Colonic mucosa (tissue), 4 donors: ENCODE measurements at places on chromosomes 6 and 20. TPM values are rescaled to one million over a fixed set of nuclear protein-coding genes. Genes with fewer than 3 reads are reported as not detected.

DNA sequence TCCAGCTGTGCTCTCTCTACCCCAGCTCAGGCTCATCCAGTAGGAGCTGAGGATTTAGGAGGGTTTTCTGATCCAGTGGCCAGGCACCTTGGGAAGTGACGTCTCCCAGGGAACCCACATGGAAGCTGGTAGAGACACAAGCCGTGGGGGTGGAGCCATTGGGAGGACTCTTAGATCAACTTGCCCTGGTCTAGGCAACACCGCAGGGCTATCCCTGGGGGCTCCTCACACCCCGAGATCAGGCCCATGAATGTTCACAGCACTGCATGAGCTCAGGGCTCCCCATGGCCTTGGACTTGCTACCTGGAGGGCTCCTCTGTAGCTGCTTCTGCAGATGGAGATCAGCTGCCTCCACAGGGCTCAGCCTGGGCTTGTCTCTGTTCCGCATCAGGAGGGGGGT, 112.1 kb downstream of the CDH4 start:
- no peaks in the 10 kb centered on the region for H3K36me3 ChIP-seq
- no peak overlapping the region for H3K27ac ChIP-seq
- H3K27me3 ChIP-seq, result no peaks in the 10 kb centered on the region
- no peak for DNase-seq
- no peak overlapping the region for H3K4me3 ChIP-seq

- no peak overlapping the region for H3K4me3 ChIP-seq
- no peaks in the 10 kb centered on the region for H3K36me3 ChIP-seq
- DNase-seq, result peak; percentile 44
- H3K27me3 ChIP-seq, result no peaks in the 10 kb centered on the region
- H3K4me1 ChIP-seq, result no peaks in the 10 kb centered on the region
These were observed 82.4 kb upstream of the TAB2 start for GRCh38 chr6:149235130-149235561.

DNA sequence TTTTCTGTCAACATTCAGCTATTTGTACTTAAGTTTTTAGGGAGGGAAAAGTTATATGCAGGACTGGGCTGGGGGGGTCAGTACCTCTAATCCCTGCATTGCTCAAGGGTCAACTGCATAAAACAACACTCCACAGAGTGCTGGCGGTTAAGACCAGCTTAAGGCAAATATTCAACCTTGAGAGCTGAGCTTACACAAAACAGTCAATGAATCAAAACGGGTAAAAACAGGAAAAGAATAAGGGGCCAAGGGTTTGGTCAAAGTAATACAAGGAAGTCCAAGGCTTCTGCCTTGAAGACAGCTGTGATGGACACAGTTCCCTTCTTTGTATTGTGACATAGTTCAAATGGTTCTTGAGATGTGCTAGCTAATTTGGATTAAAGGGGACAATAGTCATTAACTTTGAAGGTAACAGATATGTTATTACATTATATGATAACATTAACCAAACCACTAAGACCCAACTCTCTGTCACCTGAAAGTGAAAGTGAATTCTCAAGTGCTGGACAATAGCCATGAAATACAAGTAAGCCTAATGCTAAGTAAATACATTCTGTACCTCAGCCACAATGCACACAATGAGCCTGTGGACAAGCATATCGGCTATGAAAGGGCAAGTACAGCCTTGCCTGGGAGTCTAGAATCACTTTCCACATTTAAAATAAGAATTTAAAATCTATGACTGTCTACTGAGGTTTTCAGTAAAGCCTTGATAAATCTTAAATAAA, 106.8 kb downstream of the PDE10A start:
- H3K4me1 ChIP-seq, result no peaks in the 10 kb centered on the region
- no peak overlapping the region for H3K4me3 ChIP-seq
- H3K36me3 ChIP-seq, result no peaks in the 10 kb centered on the region
- no peak for DNase-seq

DNA sequence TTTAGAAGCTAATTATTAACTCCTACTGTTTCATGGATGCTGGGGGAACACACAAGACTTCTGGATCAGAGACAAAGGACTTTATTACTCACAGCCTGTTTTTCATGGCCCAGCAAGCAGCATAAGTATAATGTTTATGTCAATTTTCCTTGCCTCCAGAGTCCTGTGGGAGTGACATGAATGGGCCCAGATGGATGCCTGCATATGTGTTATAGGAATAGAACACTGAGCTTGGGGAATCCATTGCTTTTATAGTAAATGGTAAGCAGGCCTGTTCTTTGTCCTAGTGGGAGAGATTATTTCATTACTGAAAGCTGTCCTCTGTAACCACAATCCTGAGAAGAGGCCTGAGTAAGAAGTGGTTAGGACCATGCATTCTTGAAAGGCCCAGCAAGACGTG, 25.6 kb downstream of the BLTP3A start:
- no peak overlapping the region for H3K4me3 ChIP-seq
- no peak for DNase-seq
- no peaks in the 10 kb centered on the region for H3K27me3 ChIP-seq
- no peaks in the 10 kb centered on the region for H3K4me1 ChIP-seq
- no peaks in the 10 kb centered on the region for H3K36me3 ChIP-seq

Gene RAMACL
- total RNA-seq, result 0.54 TPM

DNA sequence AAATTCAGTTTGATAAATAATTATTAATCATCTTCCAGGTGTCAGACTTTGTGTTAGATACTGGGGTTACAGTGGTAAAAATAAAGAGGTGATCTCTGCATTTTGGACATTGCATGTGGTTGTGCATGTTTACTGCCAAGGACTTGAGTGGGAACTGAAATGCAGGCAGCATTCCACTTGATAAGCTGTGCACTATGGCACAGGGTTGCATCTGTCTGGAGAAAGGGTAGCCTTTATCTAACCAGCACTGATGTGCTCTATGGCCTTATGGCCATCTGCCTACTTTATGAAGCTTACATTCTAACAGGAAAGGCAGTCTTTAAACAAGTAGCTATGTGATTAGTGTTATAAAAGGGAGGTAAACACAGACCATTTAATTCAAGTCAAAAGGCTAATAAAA, 53.0 kb upstream of the MLIP start:
- H3K36me3 ChIP-seq, result no peaks in the 10 kb centered on the region
- no peak for DNase-seq
- H3K27ac ChIP-seq, result no peak overlapping the region

- H3K36me3 ChIP-seq, result no peaks in the 10 kb centered on the region
- no peak overlapping the region for H3K4me3 ChIP-seq
- H3K4me1 ChIP-seq, result no peaks in the 10 kb centered on the region
- no peaks in the 10 kb centered on the region for H3K27me3 ChIP-seq
- H3K27ac ChIP-seq, result no peak overlapping the region
These were observed 18.6 kb upstream of the TREM2 start for GRCh38 chr6:41181566-41181965.

DNA sequence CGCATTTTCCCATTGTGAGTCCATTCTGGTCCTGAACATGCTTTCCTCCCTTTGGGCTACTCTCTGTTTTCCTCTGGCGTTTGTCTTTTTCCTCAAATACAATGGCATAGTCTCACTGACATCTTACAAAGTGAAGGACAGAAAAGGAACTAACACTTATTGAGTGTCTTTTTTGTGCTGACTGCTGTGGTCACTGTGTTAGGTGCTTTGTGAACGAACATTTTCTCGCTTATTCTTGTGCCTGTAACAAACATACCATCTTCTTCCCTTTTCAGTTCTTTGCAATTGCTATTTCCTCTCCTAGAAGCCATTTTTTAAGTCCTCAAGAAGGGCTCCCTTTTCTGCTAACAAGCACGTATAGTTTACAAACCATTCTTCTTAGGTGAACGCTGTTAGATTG, 15.4 kb downstream of the FIG4 start:
- no peaks in the 10 kb centered on the region for H3K27me3 ChIP-seq
- no peak for DNase-seq
- H3K4me3 ChIP-seq, result no peak overlapping the region

DNA sequence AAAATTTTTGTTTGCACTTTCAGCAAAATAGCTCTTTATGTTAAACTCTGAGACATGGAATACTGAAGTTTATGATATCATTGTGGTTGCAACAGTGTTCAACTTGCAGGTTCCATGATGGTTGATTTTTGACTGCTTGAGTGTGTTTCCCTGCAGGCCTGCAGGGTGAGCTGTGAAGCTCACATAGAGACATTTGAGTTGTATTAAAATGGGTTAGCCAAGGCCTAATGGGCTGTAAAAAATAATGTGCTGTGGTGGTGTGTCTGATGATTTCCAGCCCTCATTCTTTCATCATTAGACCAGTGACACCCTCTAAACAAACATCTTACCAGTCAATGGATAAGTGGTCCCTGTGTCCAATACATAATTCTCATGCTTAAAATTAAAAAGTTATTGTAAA, 321.4 kb downstream of the FARS2 start:
- no peaks in the 10 kb centered on the region for H3K36me3 ChIP-seq
- H3K27me3 ChIP-seq, result no peaks in the 10 kb centered on the region
- no peak for DNase-seq
- no peak overlapping the region for H3K4me3 ChIP-seq

DNA sequence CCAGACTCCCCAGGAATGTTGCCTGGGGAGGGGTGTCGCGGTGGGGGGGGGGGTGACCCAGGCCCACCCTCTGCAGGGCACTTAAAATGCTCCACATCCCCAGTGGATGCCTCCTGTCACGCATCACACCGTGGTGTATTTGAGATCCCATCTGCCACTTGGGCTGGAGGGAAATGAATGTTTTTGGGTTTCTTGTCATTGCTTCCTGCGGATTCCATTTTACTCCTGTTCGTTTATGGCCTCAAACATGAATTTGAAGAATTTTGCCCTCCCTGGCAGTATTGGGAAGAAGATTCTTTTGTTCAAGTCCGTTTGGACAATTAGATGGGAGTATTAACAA, 544 bp upstream of the KHDC1 start:
- peak overlapping the region; percentile 74 for H3K4me3 ChIP-seq
- DNase-seq, result no peak

Gene SLC22A16
- total RNA-seq, result not detected

GRCh38 chr6:43724914-43725642, 37.5 kb upstream of the MRPS18A start:
- peaks cover 9% of the 10 kb centered on the region for H3K4me1 ChIP-seq
- H3K27me3 ChIP-seq, result no peaks in the 10 kb centered on the region
- H3K4me3 ChIP-seq, result no peak overlapping the region
- DNase-seq, result peak; percentile 92
- no peak overlapping the region for H3K27ac ChIP-seq

- no peak overlapping the region for H3K27ac ChIP-seq
- no peak for DNase-seq
- no peaks in the 10 kb centered on the region for H3K4me1 ChIP-seq
- no peak overlapping the region for H3K4me3 ChIP-seq
These were observed 18.0 kb upstream of the SIM1 start for GRCh38 chr6:100482698-100483097.

- no peak overlapping the region for H3K27ac ChIP-seq
- H3K4me1 ChIP-seq, result no peaks in the 10 kb centered on the region
- H3K4me3 ChIP-seq, result no peak overlapping the region
- H3K36me3 ChIP-seq, result no peaks in the 10 kb centered on the region
These were observed 136.1 kb downstream of the CARMIL1 start for GRCh38 chr6:25415274-25415673.

DNA sequence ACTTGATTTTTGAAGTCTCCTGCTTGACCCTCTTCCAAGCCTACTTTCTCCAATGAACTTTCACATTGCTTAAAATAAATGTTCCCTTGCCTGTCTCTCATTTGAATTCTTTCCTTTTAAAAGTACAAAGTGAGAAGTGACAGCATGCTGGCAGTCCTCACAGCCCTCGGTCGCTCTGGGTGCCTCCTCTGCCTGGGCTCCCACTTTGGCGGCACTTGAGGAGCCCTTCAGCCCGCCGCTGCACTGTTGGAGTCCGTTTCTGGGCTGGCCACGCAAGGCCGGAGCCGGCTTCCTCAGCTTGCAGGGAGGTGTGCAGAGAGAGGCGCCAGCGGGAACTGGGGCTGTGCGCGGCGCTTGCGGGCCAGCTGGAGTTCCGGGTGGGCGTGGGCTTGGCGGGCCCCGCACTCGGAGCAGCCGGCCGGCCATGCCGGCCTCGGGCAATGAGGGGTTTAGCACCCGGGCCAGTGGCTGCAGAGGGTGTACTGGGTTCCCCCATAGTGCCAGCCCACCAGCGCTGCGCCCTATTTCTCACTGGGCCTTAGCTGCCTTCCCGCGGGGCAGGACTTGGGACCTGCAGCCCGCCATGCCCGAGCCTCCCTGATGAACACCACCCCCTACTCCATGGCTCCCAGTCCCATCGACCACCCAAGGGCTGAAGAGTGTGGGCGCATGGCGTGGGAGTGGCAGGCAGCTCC, 31.9 kb downstream of the SERPINB6 start:
- H3K27me3 ChIP-seq, result no peaks in the 10 kb centered on the region
- no peaks in the 10 kb centered on the region for H3K4me1 ChIP-seq
- DNase-seq, result peak; percentile 13
- H3K4me3 ChIP-seq, result no peak overlapping the region
- H3K36me3 ChIP-seq, result no peaks in the 10 kb centered on the region
- no peak overlapping the region for H3K27ac ChIP-seq

DNA sequence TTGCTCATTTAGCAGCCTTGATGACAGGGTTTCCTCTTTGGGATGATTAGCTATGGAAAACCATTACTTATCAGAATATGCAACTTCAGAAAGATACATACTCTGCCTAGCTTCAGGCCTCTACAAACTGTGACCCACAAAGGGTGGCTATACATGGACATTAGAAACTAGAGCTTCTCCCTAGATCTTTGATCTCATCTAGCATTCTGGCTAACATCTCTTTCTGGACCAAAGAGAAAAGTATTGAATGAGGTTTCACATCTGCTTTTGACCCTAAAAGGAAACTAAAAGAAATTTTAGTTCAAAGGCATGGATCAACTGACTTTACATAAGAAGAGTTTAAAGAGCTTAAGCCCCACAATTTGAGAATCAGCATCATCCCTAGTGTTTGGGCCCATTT, 12.4 kb upstream of the HMGN3 start:
- H3K27ac ChIP-seq, result no peak overlapping the region
- H3K27me3 ChIP-seq, result no peaks in the 10 kb centered on the region
- H3K4me3 ChIP-seq, result no peak overlapping the region
- H3K4me1 ChIP-seq, result no peaks in the 10 kb centered on the region
- DNase-seq, result no peak

- no peaks in the 10 kb centered on the region for H3K27me3 ChIP-seq
- DNase-seq, result peak; percentile 48
- no peaks in the 10 kb centered on the region for H3K4me1 ChIP-seq
- no peak overlapping the region for H3K4me3 ChIP-seq
- H3K36me3 ChIP-seq, result no peaks in the 10 kb centered on the region
These were observed 34.1 kb upstream of the HLA-DQB1 start for GRCh38 chr6:32700391-32701040.

GRCh38 chr20:20843982-20844381, 131.5 kb upstream of the RALGAPA2 start:
- H3K27me3 ChIP-seq, result no peaks in the 10 kb centered on the region
- H3K36me3 ChIP-seq, result no peaks in the 10 kb centered on the region
- no peaks in the 10 kb centered on the region for H3K4me1 ChIP-seq
- H3K27ac ChIP-seq, result no peak overlapping the region

GRCh38 chr20:34269996-34270627, 28.9 kb downstream of the ASIP start:
- no peaks in the 10 kb centered on the region for H3K4me1 ChIP-seq
- no peaks in the 10 kb centered on the region for H3K36me3 ChIP-seq
- no peak overlapping the region for H3K27ac ChIP-seq
- no peaks in the 10 kb centered on the region for H3K27me3 ChIP-seq
